ENCODE measurements at places on chromosomes 5 and 9.

- peak; percentile 62 for DNase-seq
These were observed 47.3 kb downstream of the FAM78A start for GRCh38 chr9:131228988-131229387.

- no peak for DNase-seq
These were observed 428 bp downstream of the C5orf52 start for GRCh38 chr5:157671592-157672330.

GRCh38 chr5:41256400-41256799, 43.1 kb upstream of the C6 start:
- DNase-seq: no peak

- DNase-seq: no peak
These were observed 58.5 kb downstream of the PDCD1LG2 start for GRCh38 chr9:5568868-5569267.

DNA sequence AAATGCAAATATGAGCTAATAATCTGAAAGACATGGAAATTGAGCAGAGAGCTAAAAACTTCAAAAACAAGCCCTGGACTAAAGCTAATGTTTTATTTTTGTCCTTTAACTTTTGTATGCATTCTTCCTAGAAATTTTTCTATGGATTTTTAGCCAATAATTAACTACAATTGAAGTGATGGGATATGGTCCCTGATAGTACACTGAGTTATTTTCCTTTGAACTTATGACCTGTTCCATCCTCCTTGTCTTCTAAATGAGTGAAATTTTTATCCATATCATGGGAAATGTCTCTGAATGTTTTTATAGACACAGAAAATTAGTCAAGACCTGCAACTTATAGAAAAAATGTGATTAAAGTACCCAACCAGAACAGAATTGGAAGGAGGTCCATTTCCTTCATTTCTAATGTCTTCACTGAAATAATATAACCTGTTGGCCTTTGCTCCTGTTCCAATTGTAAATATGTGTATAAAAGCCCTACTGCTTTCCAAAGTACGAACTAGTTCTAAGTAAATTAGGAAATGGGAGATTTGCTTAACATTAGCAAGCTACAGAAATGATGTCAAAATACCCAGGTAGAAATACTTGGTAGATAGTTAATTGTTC, 11.3 kb upstream of the ERAP2 start:
- DNase-seq: no peak

- peak; percentile 58 for DNase-seq
These were observed 113.2 kb downstream of the TLE4 start for GRCh38 chr9:79684711-79685575.

- no peak for DNase-seq
These were observed 204.9 kb downstream of the MCTP1 start for GRCh38 chr5:95080030-95080429.

DNA sequence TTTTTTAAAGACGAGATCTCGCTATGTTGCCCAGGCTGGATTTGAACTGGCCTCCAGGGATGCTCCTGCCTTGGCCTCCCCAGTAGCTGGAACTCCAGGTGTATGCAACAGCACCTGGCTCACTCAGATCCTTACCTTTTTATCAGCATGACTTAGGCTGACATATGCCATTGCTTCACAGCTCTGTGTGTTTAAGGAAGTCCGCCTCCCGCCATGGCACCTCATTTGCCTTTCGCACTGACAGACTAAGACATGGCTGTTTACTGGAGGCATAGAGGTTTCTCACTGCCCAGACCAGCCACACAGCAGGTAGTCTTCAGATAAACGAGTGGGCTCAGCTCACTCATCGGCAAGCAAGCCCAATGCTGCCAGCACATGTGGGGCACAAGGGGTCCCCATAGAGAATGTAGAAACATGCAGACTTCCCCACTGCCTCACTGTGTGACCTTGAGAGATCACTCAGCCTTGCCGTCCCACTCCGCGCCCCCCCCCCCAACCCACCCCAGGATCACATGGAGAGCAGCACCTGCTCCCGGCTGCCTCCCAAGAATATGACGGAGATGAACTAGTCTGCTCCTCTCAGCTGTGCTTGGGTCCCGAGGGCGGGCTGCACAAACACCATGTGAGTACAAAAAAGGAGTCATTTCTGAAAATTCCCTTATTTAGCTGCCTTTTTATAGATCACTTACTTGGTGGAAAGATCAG, 62.8 kb downstream of the DCP2 start:
- no peak for DNase-seq

GRCh38 chr5:159855476-159856191, 60.6 kb upstream of the ADRA1B start:
- no peak for DNase-seq

DNA sequence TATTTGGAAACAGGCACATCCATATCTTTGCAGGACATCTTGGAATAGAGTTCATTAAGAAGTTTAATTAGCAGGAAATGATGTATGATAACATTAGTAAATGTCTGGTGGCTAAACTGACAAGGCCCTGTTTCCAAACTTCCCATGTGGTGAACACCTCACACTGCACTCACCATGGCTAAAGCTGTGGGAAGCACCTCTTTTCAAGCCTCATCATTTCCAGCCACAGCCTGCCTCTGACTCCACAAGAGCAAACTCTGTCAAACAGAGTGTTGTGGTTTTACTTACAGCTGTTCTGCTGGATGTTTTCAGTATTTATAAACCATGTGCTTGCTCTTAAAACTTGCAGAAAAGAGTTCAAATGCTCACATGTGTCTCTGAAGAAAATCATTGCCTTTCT, 14.9 kb upstream of the NDUFB6 start:
- DNase-seq: peak; percentile 13

GRCh38 chr5:125210242-125210947, 464.0 kb upstream of the ZNF608 start:
- no peak for DNase-seq

GRCh38 chr5:6820851-6821479, 107.7 kb downstream of the TENT4A start:
- no peak for DNase-seq

- DNase-seq: peak; percentile 46
These were observed 165.6 kb downstream of the YTHDC2 start for GRCh38 chr5:113678924-113679575.

- DNase-seq: no peak
These were observed 56.4 kb upstream of the BOD1 start for GRCh38 chr5:173672891-173673290.

DNA sequence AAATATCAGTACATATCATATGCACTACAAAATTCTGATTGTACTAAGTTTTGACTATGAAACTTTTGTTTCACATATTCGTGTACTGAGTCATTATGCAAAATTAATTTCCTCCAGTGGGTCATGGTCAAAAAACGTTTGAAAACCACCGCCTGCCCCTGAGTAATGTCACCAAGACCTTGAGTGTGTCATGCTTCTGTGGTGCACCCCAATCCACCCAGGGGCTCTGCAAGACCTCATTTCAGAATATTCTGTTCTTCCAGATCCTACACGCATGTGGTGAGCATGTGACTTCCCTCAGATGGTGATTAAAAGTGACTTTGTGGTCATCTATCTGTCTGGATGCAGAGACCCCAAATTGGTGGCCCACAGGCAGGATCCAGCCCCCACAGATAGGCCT, 31.0 kb downstream of the ABLIM3 start:
- DNase-seq: peak; percentile 86

GRCh38 chr5:13708432-13708831, 236.1 kb downstream of the DNAH5 start:
- peak; percentile 6 for DNase-seq

- peak; percentile 87 for DNase-seq
These were observed 813 bp downstream of the HNRNPK start for GRCh38 chr9:83978992-83979811.

GRCh38 chr5:159208514-159209437, 577 bp downstream of the RNF145 start:
- peak; percentile 55 for DNase-seq

DNA sequence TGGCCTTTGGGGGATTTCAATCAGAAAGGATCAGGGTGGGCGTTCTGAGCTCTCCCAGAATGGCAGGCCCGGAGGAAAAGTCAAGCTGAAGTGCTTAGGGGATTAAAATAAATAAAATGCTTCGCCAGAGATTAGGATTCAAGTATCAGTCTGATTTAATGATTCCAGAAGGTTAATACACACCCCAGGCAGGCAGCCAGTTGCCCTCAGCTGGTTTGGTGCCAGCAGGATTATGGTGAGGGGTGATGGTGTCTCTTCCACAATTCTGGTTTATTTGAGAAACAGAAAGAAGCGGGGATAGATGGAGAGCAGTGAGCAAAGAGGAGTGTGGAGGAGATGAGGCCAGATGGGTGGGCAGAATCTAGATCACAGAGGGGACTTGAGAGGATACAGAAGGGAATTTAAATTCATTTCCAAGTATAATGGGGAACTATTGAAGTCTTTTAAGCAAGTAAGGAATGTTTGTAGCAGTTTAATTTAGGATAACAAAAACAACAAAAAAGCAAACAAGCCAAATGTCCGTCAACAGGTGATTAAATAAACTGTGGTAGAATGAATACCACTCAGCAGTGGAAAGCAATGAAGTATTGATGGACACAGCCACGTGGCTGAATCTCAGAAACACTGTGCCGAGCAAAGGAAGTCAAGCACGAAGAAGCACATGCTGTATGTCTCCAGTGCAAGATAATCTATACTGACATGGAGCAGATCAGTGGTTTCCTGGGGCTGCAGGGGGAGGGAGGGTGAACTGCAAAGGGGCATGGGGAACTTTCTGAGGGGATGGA, 297.7 kb downstream of the MSX2 start:
- DNase-seq: no peak

- DNase-seq: no peak
These were observed 21.8 kb downstream of the PCDHAC2 start for GRCh38 chr5:140988100-140988499.

- no peak for DNase-seq
These were observed 10.5 kb downstream of the EXD3 start for GRCh38 chr9:137412431-137412830.

- DNase-seq: no peak
These were observed 162.2 kb upstream of the STK32A start for GRCh38 chr5:147072622-147073021.

GRCh38 chr9:69815313-69815712, 5.3 kb upstream of the CFAP95 start:
- no peak for DNase-seq

GRCh38 chr5:65151614-65152013, 330.1 kb downstream of the ADAMTS6 start:
- DNase-seq: peak; percentile 38
